SK-N-SH treated with all-trans-retinoic acid at 6 μM for 48 hours (cell line): ENCODE measurements at places on chromosomes 13 and 19.

DNA sequence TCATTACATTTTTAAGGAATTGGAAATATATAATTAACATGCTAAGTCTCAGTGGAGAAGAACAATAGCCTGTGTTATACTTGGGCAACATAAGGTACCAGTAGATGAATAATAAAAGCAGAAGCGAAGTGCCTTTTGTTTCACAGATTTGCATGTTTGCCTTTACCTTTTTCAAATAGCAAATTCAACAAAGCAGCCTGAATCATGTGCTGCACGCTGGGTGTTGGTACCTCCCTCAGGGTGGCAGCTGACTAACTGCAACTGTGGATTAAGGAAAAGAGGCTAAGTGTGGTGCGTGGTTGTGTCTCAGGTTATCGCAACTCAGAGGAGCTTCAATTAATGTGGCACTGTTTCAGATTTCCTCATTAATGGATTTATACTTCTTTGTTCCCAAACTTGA, 189.0 kb downstream of the LMO7 start:
- ATAC-seq: no peak

- ATAC-seq: no peak
Observed at GRCh38 chr13:42548731-42549551, 25.0 kb upstream of the TNFSF11 start.

DNA sequence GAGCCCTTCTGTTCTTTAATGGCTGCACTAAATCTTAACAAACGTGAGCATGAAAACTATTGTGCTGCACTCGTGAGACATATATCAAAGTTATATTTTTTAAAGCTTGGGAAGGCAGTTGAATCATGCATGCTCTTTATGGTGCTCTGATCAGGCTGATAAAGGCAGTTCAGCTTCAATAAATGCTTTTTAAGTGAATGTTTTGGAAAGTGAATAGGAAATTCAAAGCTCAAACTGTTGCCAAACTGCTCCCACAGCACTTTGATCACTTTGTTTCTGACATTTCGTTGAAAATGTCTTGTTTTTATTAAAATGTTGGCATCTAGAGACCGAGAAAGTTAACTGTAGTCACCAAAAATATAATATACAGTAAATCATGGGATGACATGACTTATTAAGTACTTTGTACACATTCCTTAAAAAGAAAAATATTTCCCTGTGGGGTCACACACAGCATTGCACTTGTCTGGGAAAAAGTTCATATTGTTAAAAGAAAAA, 625.7 kb upstream of the PCDH9 start:
- peak; percentile 81 for ATAC-seq

DNA sequence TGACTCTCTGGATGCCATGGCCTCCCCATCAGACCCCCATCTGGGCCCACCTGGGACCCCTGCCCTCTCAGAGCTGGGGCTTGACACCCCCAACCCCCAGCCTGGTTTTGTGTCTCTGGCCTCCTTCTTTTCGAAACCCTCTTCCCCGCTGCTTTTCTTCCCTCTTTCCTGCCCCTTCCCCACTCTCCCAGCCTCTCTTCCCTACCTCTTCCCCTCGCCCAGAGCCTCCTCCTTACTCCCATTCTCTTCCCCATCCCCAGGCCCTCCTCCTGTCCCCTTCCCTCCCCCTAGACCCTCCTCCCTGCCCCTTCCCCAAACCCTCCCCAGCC, 2.1 kb downstream of the TNFSF9 start:
- ATAC-seq: no peak

DNA sequence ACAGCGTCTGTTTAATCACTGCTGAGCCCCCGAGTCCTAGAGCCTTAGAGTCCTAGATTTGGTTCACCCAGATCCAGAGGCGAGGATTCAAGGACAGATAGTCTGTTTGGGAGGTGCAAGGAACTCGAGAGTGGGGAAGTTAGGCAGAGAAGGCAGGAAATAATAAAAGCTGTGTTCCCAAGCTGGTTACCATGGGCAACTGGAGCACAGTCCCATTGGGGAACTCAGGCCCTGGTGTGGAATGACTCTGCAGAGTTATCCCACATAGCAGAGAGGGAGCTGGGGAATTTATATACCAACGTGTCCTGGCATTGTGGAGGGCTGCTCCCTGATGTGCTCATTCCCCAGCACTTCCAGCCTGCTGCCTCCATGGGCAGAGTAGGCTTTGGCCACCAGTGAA, 9.7 kb downstream of the IGSF23 start:
- peak; percentile 40 for ATAC-seq

DNA sequence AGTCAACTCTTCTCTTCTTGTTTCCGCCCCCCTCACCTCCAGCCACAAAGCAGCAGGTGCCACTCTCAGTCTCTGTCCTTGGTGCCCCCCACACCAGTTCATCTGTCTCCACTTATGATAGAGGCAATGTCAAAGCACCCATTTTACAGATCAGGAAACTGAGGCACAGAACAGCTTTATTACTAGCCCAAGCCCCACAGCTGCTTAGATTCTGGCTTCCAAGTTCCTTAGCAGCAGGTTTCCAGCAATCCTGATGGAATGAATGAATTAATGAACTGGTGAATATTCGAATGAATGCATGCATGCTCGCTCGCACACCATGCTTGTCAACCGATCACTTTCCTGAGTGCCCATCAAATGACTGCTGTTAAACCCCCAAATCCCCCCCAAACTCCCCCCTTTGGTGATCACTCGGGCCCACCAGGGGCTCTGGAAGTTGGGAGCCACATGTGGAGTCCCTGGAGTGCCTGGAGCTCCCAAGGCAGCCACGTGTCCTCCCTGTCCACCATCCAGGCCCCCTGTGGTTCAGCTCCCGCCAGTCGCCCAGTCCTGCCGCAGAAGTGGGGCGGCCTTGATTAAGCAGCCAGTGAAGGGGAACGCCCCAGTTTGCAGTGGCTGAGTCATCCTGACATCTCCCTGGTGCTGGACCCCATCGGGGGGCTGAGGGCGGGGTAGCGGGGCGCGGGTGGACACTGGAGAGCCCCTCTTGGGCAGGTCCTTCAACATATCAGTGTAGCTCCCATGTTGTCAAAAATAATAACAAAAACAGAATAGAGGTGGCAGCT, 6.8 kb downstream of the PTPRS start:
- ATAC-seq: no peak

- no peak for ATAC-seq
Observed at GRCh38 chr19:37467608-37468090, 405 bp upstream of the ZNF569 start.

DNA sequence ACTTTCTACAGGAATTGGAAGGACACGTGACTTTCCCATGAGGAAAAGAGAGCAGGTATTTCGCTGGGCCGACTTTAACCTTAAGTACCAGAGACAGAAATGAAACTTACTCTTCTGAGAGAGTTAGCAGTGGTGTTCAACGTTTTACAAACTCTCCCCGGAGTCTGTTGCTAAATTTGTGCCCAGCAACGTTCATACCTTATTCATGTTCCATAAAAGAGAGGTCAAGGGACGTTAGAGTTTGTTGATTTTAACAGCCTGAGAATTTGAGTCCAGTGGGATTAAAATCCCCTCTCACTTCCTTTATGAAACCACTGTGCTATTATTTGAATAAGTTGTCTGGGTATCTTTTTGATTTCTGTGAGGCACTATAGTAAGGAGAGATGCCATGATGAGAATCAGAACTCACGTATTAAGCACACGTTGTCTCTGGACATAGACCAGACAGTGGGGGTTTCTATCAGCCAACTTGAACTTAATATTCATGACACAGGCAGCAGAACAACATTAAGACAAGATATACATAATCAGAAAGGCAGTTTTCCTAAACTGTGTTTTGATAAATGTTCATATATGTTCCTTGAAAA, 33.4 kb downstream of the SPRY2 start:
- ATAC-seq: peak; percentile 15; the same call in 1 of the 3 replicates

DNA sequence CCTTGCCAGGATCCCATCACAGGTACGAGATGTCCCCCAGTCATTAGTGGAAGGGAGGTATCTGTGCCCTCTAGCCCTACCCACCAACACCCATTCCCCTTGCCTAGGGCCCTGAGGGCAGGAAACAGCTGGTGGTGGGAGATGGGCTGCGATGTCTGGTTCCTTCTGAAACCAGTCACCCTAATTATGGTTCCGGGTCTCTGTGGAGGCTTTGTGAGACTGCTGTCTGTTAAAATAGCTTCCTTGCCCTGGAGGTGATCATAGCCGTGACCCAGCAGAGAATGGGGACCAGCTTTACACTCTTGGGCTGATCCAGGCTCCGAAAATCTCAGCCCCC, 5.5 kb downstream of the ALDH16A1 start:
- ATAC-seq: no peak

DNA sequence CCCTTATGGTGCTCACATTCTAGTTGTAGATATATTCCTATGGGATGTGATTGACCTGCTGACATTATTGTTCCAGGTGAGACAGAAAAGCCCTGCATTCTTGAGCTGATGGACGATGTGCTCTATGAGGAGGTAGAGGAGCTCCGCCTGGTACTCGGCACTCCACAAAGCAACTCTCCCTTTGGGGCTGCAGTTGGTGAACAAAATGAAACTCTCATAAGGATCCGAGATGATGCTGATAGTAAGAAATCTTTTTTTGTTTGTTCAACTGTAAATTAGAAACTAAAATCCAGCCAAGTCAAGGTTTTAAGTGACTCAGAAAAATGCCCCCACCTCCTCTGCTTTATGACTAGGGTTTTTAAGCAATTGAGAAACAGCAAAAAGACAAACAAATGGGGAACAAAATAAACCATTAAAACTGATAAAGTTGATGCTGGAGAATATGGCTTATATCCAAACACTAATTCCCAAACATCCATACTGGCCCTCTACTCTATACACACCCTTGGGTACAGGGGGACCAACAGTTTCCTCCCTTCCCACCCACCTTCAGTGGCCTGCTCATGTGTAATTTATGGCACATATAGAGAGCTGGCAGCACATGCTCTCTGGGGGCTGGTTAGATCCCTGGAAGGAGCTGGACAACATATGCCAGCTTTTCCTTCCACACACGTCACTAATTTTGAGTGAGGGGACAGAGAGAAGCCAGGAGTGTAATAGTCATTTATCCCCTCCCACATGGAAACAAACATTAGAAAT, 139.6 kb downstream of the STOML3 start:
- ATAC-seq: no peak

GRCh38 chr19:4536798-4537197, 1.8 kb upstream of the PLIN5 start:
- ATAC-seq: peak; percentile 14; the same call in 2 of the 3 replicates

- no peak for ATAC-seq
Observed at GRCh38 chr13:106385654-106386053, 149.8 kb downstream of the EFNB2 start.

DNA sequence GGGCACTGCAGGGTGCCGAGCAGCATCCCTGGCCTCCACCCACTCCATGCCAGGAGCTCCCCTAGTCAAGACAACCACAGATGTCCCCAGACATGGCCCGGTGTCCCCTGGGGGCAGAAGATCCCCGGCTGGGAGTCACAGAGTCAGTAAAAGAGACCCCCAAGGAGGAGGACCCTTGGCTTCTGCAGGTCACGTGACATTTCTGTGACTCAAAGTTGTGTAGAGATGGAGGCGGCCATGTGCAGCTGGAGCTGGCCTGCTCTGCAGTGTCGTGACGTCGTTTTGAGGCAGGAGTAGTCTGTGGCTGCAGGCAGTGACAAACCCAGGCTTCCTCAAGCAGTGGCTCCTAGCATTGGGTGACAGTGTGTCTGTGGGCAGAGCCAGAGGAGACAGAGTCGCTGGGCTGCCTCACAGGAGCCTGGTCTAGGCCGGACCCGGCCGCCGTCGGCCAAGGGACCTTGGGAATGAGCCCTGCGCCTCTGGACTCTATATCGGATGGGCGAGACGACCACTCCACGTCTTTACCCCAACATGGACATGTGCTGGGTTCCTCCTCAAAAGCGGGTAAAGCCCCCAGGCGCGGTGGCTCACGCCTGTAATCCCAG, 7.7 kb upstream of the DIRAS1 start:
- ATAC-seq: no peak

DNA sequence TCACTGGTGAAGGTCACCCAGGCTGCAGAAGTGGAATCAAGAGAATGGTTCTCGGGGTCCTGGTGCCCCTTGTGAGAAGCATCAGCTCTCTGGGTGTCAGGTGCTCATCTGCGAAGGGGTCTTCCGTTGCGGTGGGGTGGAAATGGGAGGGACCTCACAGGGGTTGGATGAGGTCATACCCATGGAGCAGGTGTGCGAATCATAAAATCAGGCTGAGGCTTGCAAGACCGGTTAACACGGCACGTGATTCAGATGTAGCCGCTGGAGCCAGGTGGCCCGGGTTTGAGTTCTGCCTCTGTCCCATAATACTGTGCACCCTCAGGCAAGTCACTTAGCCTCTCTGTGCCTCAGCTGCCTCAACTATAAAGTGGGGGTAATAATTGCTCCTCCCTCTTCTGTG, 3.9 kb upstream of the KLK15 start:
- no peak for ATAC-seq

DNA sequence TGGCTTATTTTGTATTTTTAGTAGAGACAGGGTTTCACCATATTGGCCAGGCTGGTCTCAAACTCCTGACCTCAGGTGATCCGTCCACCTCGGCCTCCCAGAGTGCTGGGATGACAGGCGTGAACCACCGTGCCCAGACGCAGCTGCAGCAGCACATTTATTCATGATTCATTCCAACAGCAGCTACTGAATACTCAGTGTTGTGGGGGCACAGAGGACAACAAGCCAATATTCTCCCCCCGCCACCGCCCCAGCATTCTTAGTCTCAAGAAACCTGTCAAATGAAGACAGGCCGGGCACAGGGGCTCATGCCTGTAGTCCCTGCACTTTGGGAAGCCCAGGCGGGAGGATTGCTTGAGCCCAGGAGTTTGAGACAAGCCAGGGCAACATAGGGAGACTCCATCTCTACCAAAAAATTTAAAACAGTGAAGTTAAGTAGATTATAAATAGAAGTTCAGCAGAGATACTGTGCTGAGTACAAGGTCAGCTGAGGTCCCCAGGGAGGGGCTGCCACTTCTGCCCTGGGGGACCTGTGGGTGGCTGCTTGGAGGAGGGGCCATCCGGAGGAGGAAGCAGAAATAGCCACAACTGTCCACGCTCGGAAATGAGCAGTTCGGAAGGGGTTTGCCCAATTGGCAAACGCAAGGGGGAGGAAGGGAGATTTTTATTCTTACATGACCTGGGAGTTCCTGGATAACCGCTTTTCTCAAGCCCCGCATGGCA, 4.3 kb downstream of the DOT1L start:
- no peak for ATAC-seq

DNA sequence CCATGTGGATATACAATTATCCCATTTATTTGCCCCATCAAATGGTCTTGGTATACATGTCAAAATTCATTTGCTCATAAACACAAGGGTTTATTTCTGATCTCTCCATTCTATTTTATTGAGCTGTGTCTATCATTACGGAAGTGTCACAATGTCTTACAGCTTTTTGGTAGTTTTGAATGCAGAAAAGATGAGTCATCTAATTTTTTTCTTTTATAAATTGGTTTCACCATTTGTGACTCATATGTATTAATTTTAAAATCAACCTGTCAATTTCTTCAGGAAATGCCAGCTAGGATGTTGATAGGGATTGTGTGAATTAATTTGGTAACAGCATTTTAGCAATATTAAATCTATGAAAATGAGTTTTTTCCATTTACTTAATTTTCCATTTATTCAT, 2549.4 kb downstream of the PCDH9 start:
- no peak for ATAC-seq

- peak; percentile 74 for ATAC-seq
Observed at GRCh38 chr13:46648166-46648607, 95.2 kb downstream of the LRCH1 start.

GRCh38 chr13:24706886-24707585, 26.8 kb downstream of the ATP12A start:
- no peak for ATAC-seq
